ENCODE measurements at places on chromosomes 7 and 10. TPM values are rescaled to one million over a fixed set of nuclear protein-coding genes. Genes with fewer than 3 reads are reported as not detected.

DNA sequence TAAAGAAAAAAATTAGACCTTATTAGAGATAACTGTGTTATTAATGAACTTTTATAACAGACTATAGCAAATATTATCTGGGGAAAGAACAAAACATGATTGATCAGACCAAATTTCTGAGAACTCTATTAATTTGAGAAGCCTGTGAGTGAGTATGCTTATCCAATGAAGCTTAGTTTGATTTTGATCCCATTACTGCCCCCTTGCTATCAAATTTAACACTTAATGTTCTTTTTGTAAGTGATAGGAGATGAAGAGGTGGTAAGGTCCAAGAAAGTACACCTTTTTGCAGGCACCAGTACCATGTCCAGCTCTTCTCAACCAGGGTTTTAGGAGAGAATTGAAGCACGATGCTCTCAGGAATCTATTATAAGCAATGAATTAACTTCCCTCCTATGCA lies 49.9 kb downstream of the ZNF365 start:
- H3K27me3 ChIP-seq, result no peaks in the 10 kb centered on the region
- H3K27ac ChIP-seq, result no peak overlapping the region
- no peaks in the 10 kb centered on the region for H3K36me3 ChIP-seq
- no peak overlapping the region for H3K4me3 ChIP-seq
- H3K4me1 ChIP-seq, result no peaks in the 10 kb centered on the region

DNA sequence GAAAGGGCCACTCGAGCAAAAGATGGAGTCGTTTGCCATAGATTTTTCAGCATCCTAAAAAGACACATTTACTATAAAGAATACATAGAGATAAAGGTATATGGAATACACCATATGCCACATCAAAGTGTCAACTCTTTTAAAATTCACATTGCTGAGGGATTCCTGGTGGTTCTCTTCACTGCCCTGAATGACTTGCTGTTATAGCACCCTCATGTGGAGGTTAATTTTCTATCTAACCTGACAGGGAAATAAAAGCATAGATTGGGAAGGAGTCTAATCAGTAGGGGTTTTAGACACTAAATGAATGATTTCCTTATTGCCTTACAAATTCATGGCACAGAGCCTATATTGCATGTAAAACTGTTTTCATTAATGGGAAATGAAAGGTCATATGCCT lies 25.9 kb downstream of the DNAH11 start:
- H3K27me3 ChIP-seq, result no peaks in the 10 kb centered on the region
- peak; percentile 5 for DNase-seq
- H3K27ac ChIP-seq, result no peak overlapping the region
- H3K4me1 ChIP-seq, result no peaks in the 10 kb centered on the region
- no peaks in the 10 kb centered on the region for H3K36me3 ChIP-seq
- H3K4me3 ChIP-seq, result no peak overlapping the region

GRCh38 chr10:26408858-26409494 lies 29.2 kb upstream of the APBB1IP start:
- no peaks in the 10 kb centered on the region for H3K27me3 ChIP-seq
- DNase-seq, result no peak
- H3K36me3 ChIP-seq, result no peaks in the 10 kb centered on the region
- no peak overlapping the region for H3K27ac ChIP-seq
- no peak overlapping the region for H3K4me3 ChIP-seq
- H3K4me1 ChIP-seq, result no peaks in the 10 kb centered on the region

DNA sequence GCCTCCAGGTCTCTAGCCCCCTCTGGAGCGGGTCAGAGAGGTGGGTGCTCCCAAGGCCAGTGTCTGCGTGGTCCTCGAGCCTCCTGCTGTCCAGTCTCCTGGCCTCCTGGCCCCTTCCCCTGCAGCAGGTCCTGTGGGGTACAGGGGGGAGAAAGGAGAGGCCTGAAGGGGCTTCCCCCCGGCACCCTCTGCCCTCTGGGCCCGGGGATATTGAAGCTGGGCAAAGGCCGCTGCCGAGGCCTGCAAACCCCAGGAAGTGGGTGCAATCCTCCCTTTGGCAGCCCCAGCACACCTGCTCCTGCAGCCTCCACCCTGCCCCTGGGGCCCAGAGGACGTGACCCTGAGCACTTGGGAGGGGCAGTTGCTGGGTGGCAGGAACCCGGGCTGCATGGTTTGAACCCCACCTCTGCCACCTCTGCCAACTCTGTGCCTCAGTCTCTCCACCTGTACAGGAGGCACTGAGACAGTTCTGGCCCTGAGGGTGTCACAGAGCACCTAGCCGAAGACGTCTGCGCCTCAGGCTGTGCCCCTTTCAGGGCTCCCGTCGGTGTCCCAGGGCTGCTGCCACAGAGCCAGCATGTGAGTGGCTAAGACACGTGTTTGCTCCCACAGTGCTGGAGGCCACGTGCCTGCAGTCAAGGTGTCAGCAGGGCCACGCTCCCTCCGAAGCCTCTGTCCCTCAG lies 59.1 kb upstream of the INPP5A start:
- no peak overlapping the region for H3K4me3 ChIP-seq
- H3K27me3 ChIP-seq, result no peaks in the 10 kb centered on the region
- no peaks in the 10 kb centered on the region for H3K36me3 ChIP-seq

- H3K27ac ChIP-seq, result no peak overlapping the region
- H3K36me3 ChIP-seq, result no peaks in the 10 kb centered on the region
- peaks cover 4% of the 10 kb centered on the region for H3K4me1 ChIP-seq
- H3K27me3 ChIP-seq, result peaks cover 6% of the 10 kb centered on the region
- no peak overlapping the region for H3K4me3 ChIP-seq
Measured at GRCh38 chr7:128917122-128917521, 6.6 kb upstream of the KCP start.

Gene POLL
- total RNA-seq, result 57.0 TPM

DNA sequence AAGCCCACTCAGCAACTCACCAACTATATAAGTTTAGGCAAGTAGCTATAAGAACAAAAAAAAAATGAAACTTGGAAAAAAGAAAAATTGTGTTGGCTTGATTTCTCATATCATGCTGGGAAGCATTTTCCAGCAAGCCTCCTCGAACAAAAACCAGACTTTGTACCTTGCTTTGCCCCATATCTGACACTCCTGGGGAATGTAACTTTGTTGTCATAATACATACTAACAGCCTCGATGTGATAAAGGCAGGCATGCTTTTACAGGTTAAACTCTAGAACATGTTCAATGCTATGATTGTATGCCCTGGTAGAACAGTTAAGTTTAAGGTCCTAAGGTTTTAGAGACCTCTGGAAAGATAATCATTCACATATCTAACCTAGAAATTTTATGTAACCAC lies 11.6 kb downstream of the CFAP43 start:
- no peak overlapping the region for H3K4me3 ChIP-seq
- no peak for DNase-seq
- H3K27me3 ChIP-seq, result no peaks in the 10 kb centered on the region

DNA sequence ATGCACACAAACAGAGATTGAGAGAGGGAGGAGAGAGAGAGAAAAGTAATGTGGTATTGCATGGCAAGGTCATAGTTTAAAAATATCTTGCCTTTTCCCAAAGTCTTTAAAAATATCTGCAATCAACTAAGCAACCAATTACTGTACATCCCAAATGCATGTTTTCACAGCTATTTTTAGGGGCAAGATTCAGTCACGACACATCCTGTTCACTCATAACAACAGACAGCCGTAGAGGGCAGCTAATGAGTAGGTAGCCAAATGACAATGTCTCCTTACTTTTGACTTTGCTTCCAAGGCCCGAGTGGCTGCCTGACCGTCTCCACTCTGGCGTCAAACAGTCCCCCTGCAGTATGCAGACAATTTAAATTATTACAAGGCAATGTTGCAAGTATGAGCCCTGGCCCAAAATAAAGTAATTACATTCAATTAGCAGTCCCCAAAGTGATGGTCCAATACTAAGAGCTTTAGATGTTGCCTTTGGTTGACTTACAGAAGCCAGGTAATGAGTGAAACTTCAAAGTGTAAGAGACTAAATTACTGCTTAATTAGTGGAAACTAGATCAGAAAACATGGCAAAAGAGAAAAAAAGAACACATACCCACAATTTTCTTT lies 162.9 kb downstream of the MBL2 start:
- DNase-seq, result no peak
- H3K27ac ChIP-seq, result no peak overlapping the region
- no peak overlapping the region for H3K4me3 ChIP-seq

- H3K27me3 ChIP-seq, result no peaks in the 10 kb centered on the region
- H3K4me1 ChIP-seq, result peaks cover 29% of the 10 kb centered on the region
- H3K4me3 ChIP-seq, result no peak overlapping the region
- no peaks in the 10 kb centered on the region for H3K36me3 ChIP-seq
- no peak overlapping the region for H3K27ac ChIP-seq
- no peak for DNase-seq
Measured at GRCh38 chr10:85598646-85599045, 767.9 kb downstream of the GRID1 start.

Gene FGFR2
- total RNA-seq, result 0.58 TPM

DNA sequence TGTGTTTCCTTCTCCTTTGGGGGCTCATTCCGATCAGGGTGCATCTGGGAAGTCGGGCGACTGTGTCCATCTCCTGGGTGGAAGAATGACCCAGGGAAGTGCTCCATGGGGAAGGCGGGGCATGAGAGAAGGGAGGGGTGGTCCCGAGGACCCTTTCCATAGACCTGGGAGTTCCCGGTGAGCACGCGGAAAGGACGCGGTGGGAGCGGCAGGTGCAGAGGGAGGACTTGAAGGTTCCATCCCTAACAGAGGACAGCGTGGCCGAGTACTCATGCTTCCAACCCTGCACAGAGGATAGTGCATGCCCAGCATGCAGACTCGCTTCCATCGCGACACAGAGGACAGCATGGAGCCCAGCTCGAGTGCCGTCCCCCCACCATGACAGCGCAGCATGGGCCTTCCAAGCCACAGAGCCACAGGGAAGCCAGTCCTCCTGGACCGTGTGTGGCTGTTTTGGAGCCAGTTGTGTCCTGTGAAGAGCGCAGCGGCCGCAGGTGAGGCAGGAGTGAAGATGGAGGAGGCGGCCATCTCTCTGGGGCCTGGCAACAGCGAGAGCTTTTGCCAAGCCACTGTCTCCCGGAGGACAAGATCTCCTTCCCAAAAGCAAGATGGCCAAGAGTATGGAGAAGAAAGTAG lies 281.4 kb downstream of the DNAJB6 start:
- H3K27me3 ChIP-seq, result no peaks in the 10 kb centered on the region
- H3K4me3 ChIP-seq, result no peak overlapping the region
- no peak for DNase-seq
- H3K27ac ChIP-seq, result no peak overlapping the region
- peaks cover 18% of the 10 kb centered on the region for H3K4me1 ChIP-seq

DNA sequence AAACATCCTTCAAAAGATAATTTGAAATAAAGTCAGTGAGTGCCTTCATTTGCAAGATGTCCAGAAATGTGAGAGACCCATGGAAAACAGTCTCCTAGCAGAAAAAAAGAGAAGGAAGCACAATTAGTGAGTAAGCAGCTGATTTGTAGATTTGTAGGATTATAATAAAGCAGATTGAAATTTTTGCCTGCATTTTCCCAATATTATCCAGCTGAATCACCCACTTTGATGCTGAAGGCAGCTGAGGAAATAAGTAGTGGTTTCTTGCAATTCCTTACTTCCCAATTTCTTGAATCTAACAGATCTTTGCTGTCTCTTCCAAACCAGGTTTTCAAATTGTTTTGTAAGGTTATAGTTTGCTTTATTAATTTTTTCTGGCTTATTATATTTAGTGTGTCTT lies 181.4 kb downstream of the GNAT3 start:
- no peak for DNase-seq

- no peaks in the 10 kb centered on the region for H3K27me3 ChIP-seq
- H3K27ac ChIP-seq, result no peak overlapping the region
- H3K36me3 ChIP-seq, result no peaks in the 10 kb centered on the region
- no peak overlapping the region for H3K4me3 ChIP-seq
- H3K4me1 ChIP-seq, result no peaks in the 10 kb centered on the region
Measured at GRCh38 chr10:67804395-67804678, 33.7 kb downstream of the DNAJC12 start.
